A172 (cell line): ENCODE measurements at places on chromosomes 2 and 18. TPM values are rescaled to one million over a fixed set of nuclear protein-coding genes. Genes with fewer than 3 reads are reported as not detected.

The CNNM4 gene
- total RNA-seq, result 4.4 and 5.2 TPM in 2 replicates

The TDRD15 gene
- total RNA-seq, result not detected in 2 replicates

The DSC3 gene
- not detected in 2 replicates for total RNA-seq

The DSG4 gene
- not detected in 2 replicates for total RNA-seq

The XRCC5 gene
- 488 and 512 TPM in 2 replicates for total RNA-seq
